COR-L47 (cell line): ENCODE measurements at places on chromosomes 4 and X.

DNA sequence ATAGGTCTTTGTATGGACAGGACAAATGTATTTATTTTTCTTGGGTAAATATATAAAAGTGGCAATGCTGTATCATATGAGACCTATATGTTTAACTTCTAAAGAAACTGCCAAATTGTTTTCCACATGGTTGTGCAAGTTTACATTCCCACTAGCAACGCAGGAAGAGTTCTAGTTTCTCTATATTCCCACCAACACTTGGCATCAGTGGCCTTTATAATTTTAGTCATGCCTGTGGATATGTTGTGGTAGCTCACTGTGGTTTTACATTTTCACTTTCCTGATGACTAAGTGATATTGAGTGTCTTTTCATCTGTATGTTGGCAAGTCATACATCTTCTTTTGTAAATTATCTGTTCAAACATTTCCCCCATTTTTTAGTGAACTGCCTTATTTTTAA lies 126.0 kb downstream of the EMCN start:
- no peak for DNase-seq

DNA sequence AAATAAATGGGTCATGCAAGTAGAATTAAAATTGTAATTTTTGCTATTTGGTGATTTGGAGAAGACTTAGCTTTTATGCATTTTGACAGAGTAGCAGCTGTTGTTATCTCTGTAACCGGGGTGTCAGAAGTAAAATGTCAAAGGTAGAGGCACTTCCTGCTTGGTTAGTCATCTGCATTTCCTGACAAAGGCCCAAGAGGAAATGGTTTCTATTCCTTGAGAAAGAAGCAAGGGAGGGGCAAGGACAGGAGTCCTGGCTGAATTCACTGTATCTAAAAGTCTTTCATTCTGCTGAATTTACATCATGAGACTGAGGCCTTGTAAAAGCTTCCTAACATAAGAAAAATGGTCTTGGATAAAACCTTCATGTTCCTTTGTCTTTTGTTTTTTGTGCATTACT lies 550.9 kb upstream of the BOD1L1 start:
- no peak for DNase-seq

DNA sequence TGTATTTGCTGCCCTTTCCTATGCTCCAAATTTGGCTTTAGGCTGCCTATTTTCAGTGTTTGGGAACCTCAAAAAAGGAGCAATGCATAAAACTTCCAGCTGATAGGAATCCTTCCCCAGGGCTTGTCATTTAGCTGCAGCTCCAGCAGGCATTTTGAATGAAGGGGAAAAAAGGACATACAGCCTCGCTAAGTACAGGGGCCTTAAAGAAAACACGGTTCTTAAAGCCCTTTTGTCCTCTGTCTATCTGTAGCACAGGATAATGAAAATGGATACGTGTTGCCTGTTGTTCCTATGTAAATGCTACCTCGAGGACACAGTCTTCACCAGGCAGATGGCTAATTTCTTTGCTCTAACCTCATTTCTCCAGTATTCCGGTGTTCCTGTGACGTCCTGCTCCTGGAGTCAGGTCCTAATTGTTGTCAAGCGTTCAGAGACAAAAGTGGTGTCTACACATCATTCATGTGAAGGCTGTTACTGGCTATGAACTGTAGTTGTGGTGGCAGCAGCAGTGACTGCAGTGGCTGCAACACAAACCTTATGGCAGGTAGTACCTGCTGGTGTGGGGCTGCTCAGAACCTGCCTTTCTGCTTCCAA lies 117.4 kb downstream of the MGST2 start:
- no peak for DNase-seq

- peak; percentile 65 for DNase-seq
These were observed 2.5 kb upstream of the PLP1 start for GRCh38 chrX:103774070-103774642.

- DNase-seq, result peak; percentile 84
These were observed at the start of gene HSD17B10 for GRCh38 chrX:53433651-53434639. TSS of gene HSD17B10 (minus strand) at chrX:53434370. CDS start at chrX:53434345, 25 bp downstream.

GRCh38 chr4:138241281-138242075 lies 671 bp downstream of the SLC7A11 start:
- no peak for DNase-seq
